ENCODE measurements at places on chromosomes 12 and 14.
A peak's percentile ranks its signal among the peaks of the same experiment; 100 is the strongest.

GRCh38 chr12:38384816-38385378 is 68.3 kb downstream of the ALG10B start:
- DNase-seq = no peak

- no peak for DNase-seq
These were observed 92.5 kb downstream of the GPHN start for GRCh38 chr14:66600416-66600815.

- no peak for DNase-seq
These were observed 26.2 kb upstream of the TRIM9 start for GRCh38 chr14:51121096-51121495.

DNA sequence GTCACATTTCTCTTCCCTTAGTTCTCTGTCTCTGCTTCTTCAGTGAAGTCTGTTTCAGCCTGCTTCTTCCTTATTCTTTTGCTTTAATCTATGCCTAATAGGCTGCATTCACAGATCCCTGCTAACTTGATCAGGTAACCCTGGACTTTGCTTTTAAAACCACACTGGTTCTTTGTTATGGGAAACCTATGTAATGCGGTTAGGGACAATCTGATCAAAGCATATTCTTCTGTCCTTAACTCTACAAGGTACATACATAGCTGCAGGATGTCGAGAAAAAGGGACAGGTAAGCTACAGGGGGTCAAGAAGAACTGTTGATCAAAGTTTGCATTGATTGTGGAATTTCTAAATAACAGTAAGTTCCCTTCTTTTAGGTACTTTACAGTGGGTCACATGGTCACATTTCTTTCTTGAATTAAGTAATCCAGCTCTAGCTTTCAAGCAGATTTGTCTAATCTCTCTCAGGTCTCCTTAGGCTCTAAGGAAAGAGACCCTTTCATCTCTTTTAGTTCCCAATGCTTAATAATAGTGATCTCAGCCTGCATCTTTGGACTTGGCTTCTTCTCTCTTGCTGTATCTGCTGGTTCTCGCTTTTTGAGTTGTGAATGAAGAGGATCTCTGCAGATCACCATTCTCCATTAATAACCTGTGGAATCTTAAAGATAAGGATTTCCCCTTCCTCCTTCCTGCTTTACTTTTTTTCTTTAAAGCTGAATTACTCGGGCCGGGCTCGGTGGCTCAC is 3.8 kb downstream of the COPZ1 start:
- no peak for DNase-seq

DNA sequence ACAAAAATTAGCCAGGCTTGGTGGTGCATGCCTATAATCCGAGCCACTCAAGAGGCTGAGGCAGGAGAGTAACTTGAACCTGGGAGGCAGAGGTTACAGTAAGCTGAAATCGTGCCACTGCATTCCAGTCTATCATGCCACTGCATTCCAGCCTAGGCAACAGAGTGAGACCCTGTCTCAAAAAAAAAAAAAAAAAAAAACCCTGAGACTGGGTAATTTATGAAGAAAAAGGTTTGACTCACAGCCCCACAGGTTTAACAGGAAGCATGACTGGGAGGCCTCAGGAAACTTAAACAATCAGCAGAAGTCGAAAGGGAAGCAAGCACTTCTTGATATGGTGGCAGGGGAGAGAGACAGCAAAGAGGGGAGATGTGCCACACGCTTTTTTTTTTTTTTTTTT is 123.2 kb downstream of the GXYLT1 start:
- DNase-seq = no peak

GRCh38 chr12:62957233-62957953 is 22.4 kb upstream of the PPM1H start:
- no peak for DNase-seq

DNA sequence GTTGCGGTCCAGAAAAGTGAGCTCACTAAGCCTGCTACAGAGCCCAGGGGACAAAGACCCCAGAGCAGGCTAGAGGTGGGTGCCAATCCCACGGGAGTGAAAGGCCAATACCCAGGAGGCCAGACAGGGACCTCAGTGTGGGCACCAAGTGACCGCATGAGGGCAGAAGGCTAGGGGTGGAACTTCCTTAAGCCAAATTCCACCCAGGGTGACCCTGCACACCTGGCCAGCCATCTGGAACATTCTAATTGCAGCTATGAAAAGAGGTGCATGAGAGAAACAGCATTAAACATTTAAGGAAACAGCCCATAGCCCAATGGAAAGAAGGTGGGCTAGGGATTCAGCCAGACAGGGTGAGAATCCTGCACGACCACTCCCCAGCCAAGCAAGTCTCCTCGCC is 19.4 kb downstream of the GLTP start:
- DNase-seq = no peak

DNA sequence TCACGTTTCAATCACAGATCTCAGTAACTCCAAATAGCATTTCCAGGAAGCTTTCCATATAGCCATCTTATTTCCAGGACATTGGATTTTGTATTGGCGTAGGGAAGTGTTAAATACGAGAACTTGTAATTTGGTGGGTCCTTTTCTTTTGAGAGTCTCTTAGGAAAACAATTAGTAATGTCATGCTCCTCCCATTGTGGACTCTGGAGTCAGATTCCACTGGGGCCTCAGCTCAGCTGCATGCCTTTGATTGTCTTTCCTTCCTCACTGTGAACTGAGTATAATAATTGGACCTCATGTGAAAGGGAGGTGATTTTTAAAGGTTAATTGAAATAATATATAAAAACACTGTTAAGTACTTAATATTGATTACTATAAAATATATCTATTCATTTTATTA is 462.6 kb downstream of the NPAS3 start:
- DNase-seq = no peak

GRCh38 chr12:46698003-46698402 is 127.8 kb downstream of the SLC38A4 start:
- DNase-seq = no peak

DNA sequence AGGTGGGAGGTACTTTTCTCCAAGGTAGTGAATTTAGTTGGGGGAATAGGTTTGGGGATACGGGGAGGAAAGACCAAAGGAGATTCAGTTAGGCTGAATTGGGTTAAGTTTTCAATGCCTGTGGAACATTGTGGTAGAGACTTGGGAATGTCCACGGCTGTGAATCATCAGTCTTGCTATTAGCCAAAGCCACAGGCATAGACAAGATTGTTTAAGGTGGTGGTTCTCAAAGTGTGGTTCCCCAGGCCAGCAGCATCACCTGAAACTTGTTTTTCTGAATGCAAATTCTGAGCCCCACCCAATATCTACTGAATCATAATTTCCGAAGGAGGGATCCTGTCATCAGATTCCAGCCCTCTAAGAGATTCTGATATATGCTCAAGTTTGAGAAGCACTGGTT is 316.2 kb downstream of the EGLN3 start:
- no peak for DNase-seq

- no peak for DNase-seq
These were observed 3.3 kb downstream of the ALDH6A1 start for GRCh38 chr14:74080820-74081460.

GRCh38 chr12:57844709-57845477 is 1.6 kb downstream of the CTDSP2 start:
- no peak for DNase-seq

- DNase-seq = no peak
These were observed 127.6 kb upstream of the NCOR2 start for GRCh38 chr12:124694846-124695497.

DNA sequence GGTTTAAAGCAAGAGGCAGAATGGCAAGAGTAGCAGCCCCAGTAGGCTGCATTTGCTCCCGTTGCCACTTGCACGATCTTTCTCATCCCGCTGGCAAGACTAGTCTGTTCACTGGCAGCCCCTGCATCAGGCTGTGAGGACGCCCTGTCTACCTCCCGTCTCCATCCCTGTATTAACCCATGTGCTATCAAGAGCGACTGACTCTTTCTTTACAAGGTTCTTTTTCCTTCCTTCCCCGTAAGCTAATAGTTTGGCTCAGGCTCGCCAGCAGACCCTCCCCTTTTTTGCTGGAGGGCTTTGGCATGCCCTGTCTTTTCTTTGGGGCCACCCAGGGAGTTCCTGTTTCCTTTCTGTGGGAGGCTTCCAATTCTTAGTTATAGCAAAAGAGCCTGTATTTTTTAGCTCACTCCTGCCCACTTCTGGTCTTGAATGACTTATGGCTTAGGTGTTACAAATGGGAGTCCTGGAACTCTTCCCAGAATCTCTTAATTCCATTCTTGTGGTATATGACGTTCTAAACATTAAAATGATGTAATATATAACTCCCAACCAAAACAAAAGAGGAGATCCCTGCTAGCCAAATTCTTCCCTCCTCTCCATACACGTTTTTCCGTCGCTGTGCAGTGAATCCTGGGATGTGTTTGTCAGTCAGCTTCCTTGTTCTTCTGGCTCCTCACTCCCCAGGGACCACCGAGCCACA is 149.0 kb downstream of the PRKCH start:
- no peak for DNase-seq

DNA sequence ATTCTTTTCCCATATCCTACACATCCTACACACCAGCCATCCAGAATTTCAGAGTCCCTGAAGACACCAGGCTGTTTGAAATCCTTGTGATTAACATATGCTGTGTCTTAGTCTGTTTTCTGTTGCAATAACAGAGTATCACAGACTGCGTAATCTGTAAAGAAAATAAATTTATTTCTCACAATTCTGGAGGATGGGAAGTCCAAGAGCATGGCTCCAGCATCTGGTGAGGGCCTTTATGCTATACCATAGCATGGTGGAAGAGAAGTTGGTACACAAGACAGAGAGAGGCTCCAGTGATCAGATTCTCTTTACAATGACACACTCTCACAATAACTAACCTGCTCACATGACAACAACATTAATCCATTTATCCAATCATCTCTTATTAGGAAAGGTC is 4.1 kb downstream of the ART4 start:
- no peak for DNase-seq

DNA sequence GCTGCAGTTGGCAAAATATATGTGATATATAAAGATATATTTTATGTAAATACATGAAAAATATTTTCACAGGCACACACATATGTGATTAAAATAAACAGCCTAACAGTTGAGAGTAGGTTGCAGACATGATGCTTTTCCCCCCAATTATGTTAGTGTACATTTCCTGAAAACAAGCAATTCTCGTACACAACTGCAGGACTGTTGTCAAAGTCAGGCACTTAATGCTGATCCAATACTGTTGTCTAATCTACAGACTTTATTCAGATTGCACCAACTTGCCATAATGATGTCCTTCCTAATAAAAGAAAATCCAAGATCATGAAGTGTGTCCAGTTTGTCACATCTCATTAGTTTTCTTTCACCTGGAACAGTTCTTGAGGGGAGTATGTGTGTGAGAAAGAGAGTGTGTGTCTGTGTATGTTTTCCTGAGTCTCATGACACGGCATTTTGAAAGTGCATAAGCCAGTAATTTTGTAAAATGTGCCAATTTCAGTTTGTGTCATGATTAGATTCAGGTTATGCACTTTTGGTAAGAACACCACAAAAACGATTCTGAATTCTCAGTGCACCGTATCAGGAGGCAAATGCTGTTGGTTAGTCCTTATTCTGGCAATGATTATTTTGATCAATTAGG is 16.5 kb upstream of the SEL1L start:
- DNase-seq = no peak

DNA sequence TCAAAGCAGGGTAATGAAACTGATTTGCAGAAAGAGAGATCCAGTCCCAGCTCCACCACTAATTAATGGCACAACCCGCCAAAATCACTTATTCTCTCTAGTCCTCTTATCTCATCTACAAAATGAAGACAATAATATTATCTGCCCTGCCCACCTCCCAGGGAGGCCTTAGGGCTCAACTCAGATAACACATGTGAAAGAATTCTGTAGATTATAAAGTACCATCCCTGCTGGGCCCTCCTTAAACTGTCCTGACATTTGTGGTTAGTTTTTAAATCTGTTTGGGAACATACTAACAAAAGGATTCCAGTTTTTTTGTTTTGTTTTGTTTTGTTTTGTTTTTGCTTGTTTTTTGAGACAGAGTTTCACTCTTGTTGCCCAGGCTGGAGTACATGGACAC is 7.3 kb downstream of the POMT2 start:
- no peak for DNase-seq

GRCh38 chr12:92552412-92553108 is 150.2 kb upstream of the PLEKHG7 start:
- no peak for DNase-seq

GRCh38 chr12:108386709-108387360 is 47.7 kb upstream of the CMKLR1 start:
- no peak for DNase-seq

DNA sequence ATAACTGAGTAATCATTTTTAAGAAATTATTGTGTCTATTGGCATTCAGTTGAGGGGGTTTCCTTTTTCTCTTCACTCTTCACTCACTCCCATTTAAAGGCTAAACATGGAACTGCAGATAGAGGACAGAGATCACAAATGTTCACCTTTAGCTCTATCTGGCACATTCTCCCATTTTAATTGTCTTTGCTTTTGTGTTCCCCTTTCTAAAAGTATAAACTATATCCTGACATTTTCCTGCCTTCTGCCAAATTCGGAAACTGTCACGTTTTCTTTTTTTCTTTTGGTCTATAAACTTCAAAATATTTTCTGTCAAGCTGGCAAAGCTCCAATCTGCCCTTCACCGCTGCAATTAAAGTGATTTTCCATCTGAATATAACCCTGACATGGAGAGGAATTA is 219.8 kb upstream of the CDKN3 start:
- no peak for DNase-seq

DNA sequence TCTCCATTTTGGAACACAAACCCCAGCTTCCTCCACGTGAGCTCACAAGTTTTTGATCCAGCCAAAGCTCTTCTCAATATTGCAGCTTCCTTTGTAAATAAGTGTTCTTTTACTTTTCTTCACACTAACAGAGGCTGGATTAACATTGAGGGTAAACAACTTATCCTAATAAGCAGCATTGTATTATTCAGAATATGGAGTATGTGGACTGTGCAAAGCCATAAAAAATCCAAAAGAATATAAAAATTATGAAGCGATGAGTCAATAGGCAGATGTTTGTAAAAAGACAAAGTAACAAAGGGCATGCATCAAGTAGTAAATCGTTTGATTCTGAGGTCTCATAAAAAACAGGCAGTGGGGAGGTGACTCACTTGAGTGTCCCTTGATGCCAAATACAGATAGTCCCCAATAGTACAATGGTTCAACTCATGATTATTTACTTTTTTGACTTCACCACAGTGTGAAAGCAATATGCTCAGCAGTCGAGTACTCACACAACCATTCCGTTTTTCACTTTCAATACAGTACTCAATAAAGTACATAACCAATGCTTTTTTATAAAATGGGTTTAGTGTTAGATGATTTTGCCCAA is 23.1 kb upstream of the KCNK10 start:
- no peak for DNase-seq

DNA sequence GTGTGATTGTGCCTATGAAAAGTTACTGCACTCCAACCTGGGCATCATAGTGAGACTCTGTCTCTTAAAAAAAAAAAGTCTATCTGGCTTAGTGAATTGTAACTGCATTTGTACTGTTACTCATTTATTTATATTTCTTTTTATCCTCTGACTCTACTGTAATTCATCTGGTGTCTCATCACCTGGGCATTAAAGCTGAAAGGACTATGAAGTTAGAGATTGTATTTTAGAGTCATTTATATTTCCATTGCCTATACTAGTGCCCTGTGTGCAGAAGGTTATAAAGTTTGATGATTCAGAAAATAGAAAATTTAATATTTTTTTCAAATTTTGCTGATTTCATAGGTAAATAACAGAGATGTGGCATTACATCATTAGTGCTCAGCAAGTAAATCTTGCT is 30.2 kb downstream of the BICDL1 start:
- no peak for DNase-seq

- no peak for DNase-seq
These were observed 48.8 kb downstream of the LTBP2 start for GRCh38 chr14:74563233-74563585.

- peak; percentile 35 for DNase-seq
These were observed 169.9 kb upstream of the HIF1A start for GRCh38 chr14:61525293-61526011.
